Hippocampal formation (tissue), 2 donors: ENCODE measurements at places on chromosomes 5 and 9.

GRCh38 chr5:101976933-101977332 is 319.2 kb downstream of the SLCO4C1 start:
- DNase-seq, result no peak

DNA sequence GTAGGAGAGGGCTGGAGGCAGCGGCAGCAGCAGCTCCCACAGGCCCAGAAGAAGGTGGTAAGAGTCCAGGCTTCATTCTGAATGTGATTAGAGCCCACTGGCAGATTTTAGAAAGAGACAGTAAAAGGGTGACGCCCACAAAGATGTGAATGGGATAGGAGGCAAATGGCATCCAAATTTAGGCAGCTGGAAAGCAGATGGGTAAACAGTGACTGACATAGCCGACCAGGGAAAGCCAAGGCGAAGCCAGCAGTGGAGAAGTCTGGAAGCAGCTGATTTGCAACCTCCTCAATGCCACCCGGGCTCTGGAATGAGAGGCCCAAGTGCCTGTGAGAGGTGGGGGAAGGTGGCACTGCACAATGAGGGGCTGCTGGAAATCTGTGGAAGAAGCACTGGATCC is 103.3 kb downstream of the C5orf15 start:
- no peak for DNase-seq

DNA sequence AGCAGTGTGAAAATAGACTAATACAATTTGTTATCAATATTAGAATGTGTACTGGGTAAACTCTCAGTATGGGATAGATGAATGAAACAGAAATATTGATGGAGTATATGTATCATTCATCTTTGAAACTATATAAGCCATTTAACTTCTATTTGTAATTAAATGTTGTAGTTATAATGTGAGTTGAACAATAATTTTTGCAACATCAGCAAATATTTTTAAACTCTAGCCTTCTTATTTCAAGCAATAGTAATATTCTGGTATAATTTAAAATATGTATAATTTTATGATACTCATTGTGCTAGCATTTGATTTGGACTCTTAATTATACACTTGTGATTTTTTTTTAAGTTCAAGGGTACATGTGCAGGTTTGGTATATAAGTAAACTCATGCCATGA is 59.6 kb upstream of the RGMB start:
- DNase-seq, result no peak

GRCh38 chr5:143562935-143563334 is 159.4 kb upstream of the NR3C1 start:
- DNase-seq, result no peak

DNA sequence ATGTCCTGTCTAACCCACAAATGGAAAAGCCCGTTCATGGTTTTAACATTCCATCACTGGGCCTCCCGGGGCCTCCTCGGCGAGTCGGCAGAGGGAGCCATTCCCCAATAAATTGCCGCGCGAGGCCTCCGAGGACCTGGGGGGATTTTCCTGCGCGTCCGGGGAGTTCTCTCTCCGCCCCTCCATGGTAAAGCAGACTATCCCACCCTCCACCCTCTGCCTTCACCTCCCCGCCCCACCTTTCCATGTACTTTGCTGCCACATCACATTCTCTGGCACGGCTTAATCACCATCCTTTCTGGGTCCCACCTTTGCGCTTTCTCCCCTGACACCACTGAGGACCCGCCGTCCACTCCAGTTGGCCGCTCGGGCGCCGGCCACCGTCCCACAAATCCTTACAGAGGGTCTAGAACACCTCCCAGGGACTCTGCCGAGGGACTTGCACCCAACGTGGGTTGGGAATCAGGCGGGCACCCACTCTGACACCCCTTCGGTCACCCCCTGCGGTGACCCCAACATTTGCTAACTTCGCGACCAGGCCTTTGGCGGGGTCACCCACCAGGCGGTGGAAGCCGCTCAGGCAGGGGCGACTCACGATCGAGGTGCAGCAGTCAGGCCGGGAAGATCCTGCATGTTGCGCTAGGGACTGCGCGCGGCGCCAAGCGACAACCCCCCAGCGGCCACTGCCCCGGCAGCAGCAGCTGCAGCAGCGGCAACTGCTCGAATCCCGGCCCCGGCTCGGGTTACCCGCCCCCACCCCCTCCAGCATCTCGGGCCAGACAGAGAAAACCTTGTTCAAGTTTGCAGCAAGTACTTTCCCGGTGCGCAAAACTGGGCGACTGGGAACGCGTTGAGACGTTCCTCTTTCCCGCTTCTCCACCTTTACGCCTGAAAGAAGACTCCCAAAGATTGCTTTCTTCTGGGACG is at the start of gene MEGF10:
Gene MEGF10, plus strand, starts transcription at position 778 of the 927 bp plus-strand sequence. CDS start 40,513 bp downstream, outside the sequence.
- peak; percentile 77 for DNase-seq

DNA sequence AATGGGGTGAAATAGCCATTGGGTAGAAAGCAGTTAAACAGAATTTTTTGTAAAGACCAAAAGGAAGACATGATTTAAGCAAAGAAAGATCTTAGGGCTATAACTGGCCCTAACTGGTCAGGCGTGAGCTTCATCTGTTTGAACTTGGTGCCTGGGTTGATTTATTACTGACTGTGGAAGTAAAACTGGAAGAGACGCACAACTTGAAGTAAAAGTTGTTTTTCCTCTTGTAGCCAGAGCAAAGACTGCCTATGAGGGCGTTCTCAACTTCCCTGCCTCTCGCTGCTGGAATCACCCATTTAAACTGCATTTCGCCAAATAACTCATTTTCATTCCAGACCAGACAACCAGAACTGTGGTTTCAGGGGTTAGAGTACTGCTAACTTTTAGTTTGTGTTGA is 1.5 kb downstream of the THBS4 start:
- DNase-seq, result no peak

DNA sequence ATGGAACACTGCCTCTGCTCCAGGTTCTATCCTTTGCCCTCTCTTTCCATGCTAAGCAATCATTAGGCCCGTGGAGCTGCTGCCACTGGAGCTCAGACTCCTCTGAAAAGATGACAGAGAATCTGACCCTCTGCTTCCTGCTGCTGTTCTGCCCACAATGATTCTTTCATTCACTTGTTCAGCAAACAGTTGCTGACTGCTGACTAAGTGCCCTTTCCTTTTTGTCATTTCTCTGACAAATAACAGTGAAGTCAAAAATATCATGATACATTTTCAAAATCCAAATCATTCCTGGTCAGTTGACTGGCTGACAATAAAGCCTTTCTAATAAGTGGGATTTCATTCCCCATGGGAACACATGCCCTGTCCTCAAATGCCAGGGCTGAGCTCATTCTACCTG is 110.1 kb downstream of the SIL1 start:
- no peak for DNase-seq

GRCh38 chr9:116450378-116451139 is 236.5 kb upstream of the TRIM32 start:
- no peak for DNase-seq

DNA sequence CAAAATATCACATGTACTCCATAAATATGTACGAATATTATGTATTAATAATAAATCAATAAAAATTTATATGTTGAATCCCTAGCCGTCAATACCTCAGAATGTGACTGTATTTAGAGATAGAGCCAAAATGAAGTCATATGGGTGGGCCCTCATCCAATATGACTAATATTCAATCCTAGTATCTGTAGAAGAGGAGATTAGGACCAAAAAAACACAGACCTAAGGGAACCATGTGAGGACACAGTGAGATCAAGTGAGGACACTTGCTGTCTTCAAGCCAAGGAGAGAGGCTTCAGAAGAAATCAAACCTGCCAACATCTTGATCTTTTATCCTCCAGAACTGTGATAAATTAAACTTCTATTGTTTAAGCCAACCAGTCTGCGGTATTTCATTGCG is 3.7 kb upstream of the AMACR start:
- DNase-seq, result no peak

DNA sequence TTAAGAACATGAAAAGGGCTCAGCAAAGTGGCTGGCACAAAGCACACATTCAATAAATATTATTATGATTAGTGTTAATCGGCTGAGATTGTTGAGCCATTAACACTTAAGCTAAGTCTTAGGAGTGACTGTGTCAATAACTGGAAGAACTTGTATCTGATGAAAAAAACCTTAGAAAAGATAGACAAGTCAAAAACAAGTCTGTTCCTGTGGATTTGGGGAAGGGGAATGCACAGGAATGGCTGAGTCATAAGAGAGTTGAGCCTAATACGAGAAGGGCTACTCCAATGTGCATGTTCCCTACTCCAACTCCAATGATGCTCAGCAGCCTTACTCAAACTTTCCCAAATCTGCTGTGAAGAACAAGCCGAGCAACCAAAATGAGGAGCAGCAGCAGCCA is 53.9 kb downstream of the MED27 start:
- no peak for DNase-seq

GRCh38 chr9:3804103-3804502 is 278.3 kb upstream of the RFX3 start:
- DNase-seq, result no peak

GRCh38 chr9:88835038-88835466 is 156.2 kb upstream of the S1PR3 start:
- DNase-seq, result no peak

GRCh38 chr9:112348257-112349007 is 15.0 kb upstream of the PTBP3 start:
- peak; percentile 58 for DNase-seq

DNA sequence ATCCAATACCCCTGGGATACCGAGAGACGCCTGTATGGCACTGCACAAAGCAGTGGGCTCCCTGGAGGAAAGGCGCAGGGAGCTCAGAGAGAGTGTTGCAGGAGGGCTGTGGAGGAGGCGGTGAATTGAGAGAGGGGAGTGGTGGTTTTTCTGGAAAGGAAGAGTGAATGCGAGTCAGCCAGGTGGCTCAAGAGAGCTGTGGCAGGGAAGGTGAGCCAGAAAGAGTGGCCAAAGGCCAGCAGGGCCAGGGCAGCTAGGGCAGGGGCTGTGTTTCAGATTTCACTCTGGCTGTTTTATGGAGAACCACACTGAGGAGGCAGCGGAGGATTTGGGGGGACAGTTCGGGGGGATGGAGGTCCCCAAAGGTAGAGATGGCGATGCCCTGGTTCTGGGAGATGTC is 13.0 kb upstream of the DAB2IP start:
- DNase-seq, result no peak

DNA sequence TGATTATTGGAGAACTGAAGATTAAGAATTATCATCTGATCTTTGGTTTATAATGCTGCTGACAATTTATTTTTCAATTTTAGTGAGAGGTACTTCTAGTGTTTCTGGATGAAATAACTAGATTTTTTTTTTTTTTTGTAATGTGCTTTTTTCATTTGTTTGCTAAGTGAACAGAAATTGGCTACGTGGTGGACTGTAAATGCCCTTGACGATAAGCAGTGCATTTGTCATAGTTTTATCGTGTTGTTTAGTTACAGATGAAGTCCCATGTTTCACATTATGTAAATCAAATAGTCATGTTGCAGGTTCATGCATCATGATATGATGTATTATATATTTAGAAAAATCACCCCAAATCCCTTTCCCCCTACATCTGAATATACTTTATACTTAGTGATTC is 81.0 kb downstream of the ADAMTS19 start:
- no peak for DNase-seq

GRCh38 chr5:111453747-111454146 is 58.6 kb downstream of the STARD4 start:
- no peak for DNase-seq

DNA sequence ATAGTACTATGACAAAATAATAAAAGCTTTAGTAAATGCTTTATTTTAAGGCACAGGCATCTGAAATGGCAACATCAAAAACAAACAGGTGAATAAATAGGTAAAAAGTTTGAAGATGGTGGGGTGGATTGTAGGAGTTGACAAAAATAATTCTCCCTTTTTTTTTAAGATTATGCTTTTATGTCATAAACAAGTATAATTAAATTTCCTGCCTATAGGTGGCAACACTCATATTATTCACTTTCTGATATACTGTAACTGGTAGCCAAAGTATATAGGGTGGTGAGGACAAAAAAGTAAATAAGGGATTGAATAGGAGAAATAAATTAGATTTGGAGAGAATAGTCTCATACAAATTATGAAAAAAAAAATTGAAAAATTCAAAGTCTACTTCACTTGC is 120.0 kb upstream of the ACOT12 start:
- no peak for DNase-seq

GRCh38 chr5:159456722-159457465 is 126.6 kb upstream of the IL12B start:
- DNase-seq, result no peak

GRCh38 chr5:112965733-112966306 is 10.8 kb upstream of the DCP2 start:
- DNase-seq, result no peak

DNA sequence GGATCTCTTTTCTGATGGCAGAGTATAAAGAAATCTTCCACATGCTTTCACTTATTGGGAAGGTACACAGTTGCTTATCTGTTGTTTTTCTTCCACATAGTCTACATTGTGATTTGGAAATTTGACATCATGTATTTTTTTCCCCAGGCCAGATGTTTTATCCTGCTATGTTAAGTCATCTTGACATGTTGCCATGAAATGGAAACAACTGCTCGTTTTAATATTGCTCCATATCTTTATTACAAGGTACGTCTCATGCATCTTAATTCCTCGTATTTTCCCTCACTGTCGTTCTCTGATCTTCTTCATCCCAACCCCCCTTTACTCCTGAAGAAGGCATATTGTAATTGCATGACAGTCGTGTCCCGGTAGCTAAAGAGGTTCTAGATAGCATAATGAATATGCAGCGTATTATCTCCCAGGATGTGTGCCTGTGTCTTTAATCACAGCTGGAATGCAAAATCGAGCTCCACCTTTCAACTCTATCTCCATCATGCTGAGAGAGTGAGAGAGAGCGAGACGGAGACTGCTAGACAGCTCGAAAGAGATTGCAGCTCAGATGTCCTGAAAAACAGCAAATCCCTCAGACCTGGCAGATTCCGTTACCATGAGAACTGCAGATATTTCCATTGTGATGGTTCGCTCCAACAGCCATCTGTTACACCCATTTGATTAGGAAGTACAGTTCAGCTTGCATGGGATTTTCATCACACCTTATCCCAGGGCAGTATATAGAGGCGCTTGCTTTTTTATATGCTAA is 281.7 kb downstream of the TMEM38B start:
- no peak for DNase-seq

DNA sequence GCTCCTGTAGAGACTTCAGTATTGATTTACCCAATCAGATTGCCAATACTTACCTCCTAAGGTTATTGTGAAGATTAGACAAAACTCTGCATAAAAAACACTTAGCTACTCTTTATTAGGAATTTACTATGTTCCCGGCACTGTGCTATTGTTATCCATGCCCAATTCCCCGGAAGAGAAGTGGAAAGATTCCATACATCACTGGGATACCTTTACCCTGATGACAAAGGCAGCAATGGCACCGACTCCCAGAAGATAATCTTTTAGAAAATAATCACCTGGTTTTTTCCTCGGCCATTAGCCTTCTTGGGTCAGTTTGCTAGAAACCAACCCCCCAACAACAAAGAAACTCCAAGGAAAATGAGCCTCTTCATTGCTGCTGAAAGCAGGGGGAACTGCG is 226.0 kb downstream of the SNX18 start:
- no peak for DNase-seq
